Right ventricle myocardium inferior (tissue), 1 donor: ENCODE measurements at places on chromosomes 6 and 20. TPM values are rescaled to one million over a fixed set of nuclear protein-coding genes. Genes with fewer than 3 reads are reported as not detected.

DNA sequence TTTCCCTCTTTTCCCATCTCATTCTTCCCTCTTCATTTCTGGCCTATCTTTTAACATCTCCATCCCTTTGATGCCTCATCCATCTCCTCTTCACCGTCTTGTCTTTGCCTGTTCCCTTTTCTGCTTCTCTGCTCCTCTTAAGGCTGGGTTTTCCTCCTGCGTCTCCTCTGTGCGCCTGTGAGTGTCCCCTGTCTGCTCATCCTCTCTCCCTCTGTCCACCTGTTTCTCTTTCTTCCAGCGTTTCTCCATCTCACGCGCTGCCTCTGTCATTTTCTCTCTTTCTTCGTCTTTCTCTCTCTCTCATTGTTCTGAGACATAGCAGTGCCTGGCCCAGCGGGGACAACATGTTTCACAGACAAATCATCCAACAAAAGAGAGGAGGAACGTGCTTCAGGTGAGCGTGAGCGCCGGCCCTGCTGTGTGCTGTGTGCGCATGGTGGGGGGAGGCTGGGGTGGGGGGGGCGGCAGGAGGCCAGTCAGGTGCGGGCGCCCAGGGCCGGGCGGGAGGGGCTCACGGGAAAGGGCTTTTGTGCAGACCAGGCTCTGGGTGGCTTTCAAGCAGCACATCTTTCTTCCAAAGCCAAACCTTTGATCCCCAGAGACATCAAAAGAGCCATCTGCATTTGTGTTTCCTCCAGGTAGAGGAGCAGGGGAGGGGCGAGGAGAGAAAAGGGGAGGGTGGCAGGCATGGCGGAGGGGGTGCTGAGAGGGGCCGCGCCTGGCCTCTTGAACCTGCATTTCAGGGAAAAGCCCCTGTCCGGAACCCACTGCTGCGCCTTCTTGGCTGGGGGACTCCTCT, 121.3 kb downstream of the VEGFA start:
- no peak for DNase-seq

GRCh38 chr20:49584418-49585382, 16.8 kb upstream of the PTGIS start:
- DNase-seq, result no peak

GRCh38 chr20:47487175-47487917, 14.3 kb upstream of the NCOA3 start:
- DNase-seq, result no peak

Gene TNFRSF6B
- 1.0 TPM for total RNA-seq

DNA sequence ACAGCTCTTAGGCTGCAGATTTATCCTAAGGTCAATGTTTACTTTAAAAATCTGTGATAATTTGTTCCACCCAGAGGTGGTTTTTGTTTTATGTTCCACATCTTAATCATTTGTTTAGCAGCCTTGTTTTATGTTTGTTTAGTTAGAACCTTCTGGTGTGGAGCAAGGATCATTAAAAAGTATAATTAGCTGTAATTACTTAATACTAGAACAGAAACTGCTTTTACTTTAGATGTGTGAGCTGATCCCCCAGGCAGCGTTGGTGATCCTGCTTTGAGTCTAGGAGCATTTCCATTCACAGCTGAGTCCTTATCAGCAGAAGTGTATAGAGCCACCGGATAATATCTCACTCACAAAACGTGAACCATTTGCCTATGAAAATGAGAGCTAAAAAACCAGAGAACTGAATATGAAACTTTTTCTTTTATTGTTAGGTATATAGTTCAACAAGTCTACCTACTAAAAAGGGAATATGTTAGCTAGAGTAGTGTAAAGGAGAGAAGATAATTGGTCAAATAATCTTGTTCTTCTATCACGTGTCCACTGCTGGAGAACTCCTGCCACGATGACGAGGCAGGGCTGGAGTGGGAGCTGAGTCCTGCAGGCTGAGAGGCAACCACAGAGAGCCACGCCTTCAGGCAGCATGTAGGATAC, 78.5 kb downstream of the TRMT11 start:
- DNase-seq, result no peak
